ENCODE measurements at places on chromosomes 11 and 22.

- no peak for DNase-seq
Measured at GRCh38 chr22:34960005-34960404, 106.0 kb upstream of the ISX start.

DNA sequence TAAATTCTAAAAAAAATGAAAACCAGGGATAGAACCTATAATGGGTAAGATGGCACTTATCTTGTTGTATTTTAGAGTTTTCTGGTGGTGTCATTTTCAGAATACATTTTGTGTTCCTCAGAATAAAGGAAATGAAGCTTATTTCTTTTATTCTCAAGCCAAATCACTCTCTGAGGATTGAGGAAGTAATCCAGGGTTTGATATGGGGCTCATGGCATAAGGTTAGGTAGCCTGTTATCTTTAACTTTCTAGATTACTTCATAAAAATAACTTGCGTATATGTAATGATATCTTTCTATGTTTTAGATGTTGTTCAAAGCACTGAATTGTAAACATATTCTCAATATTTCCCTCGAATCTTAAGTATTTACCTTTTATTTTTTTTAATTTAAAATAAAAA is 33.5 kb downstream of the PDE3B start:
- no peak for DNase-seq

GRCh38 chr11:12087075-12088004 is 23.1 kb upstream of the MICAL2 start:
- no peak for DNase-seq

DNA sequence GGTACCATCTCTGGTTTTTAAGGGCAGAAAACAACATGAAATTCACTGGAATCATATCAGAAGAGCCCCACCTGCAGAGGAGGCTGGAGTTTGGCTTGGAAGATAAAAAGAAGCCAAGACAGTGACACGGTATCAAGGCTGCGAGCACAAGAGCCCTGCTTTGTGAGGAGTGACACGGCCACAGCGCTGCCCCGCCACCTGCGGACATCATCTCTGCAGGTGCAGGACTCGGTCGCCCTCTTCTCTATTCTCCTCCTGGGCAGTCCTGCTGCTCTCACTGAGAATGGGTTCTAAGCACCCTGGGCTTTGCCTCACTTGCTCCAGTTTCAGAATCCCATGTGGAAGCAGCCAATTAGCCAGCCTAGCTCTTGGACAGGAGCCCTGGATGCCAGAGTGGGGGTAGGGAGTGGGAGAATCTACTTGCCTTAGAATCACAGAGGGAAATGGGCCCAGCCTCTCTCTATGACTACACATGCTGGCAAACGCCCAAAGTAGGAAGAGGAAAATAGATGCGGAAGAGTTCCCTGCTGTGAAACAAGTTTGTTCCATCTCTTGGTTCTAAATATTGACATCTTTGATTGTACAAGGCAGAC is 17.1 kb downstream of the APOL4 start:
- DNase-seq, result no peak
